MV-4-11 (cell line): ENCODE measurements at places on chromosomes 6 and 20.

DNA sequence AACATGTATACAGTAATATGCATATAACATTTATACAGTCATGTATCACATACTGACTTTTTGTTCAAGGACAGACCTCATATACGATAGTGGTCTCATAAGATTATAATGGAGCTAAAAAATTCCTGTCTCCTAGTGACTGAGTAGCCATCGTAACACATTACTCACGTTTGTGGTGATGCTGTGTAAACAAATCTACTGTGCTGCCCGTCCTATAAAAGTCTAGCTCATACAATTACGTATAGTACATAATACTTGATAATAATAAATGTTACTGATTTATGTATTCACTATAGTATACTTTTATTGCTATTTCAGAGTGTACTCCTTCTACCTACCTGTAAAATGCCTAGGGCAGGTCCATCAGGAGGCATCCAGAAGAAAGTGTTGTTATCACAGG is 17.4 kb downstream of the SERAC1 start:
- DNase-seq, result no peak

DNA sequence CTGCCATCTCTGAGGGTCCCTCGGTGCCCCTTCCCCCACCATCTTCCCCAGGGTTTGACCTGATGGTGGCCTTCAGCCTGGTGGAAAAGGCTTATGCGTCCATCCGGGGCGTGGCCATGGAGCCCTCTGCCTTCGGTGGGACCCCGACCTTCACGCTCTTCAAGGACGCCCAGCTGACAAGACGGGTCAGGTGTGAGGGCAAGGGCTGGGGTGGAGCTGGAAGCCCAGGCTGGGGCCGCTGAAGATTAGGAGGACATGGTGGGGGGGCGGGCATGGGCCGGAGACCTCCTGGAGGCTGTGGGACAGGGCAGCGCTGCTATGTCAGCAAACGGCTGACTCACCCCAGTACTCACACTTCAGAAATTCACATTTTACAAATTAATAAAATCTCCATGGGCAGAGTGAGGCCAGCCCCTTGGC is 23.5 kb downstream of the COL20A1 start:
- no peak for DNase-seq

- DNase-seq, result no peak
These were observed 36.3 kb upstream of the NRSN1 start for GRCh38 chr6:24089736-24090135.

- no peak for DNase-seq
These were observed 115.6 kb upstream of the B3GAT2 start for GRCh38 chr6:71072508-71072907.

GRCh38 chr6:160363016-160363996 is 15.1 kb downstream of the SLC22A3 start:
- DNase-seq, result no peak
